Cardiac septum (tissue), 1 donor: ENCODE measurements at places on chromosomes 3 and 15. TPM values are rescaled to one million over a fixed set of nuclear protein-coding genes. Genes with fewer than 3 reads are reported as not detected.
A peak's percentile ranks its signal among the peaks of the same experiment; 100 is the strongest.

INKA1 gene
- 1.9 TPM for total RNA-seq

DNA sequence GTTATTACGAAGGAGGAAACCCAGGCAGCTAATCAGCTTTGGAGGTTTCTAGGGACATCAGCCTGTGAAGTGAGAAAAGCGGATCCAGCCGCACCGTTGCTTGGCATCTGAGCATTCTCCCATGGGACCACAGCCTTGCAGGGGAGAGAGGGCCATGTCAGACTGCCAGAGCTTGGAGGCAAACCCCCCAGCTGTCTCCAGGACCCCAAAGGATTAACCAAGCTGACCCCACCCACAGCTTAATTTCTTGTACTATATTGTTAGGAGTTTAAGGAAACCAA is 5.1 kb downstream of the IGDCC3 start:
- DNase-seq: no peak

DNA sequence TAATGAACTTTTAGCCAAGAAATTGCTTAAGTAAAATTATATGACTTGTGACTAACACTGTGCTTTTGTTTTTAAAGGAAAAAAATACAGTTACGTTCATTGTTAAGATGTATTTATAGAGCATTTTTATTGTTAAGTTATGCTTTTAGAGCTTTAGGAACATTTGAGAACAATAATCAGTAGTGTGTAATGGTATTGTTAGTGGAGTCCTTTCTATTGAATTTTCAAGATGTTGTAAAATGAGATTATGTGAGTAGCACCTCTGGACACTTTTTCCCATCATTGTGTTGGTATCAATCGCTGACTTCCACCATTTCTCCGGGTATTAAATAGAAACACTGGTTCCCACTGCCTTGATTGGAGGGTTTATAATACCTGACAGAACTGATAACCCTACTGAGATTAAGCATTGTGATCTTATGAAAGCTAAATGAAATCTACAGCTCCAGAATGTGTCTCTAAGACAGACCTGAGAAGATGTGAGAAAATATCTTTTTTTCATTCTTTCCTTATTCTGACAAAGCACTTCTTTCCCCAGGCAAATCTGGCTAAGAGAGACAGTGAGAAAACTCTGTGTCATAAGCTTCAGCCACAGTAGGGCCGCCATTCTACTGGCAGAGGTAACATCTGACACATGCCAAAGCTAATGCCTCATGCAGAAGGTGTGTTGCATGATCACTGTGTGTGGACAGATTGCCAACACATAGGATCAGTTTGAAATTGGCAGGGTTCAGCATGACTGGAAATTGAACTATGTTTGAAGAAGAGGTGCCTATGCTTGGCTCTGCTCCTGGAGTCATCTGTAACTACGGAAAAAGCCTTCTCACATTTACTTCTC is 610.8 kb downstream of the MECOM start:
- DNase-seq: no peak

GRCh38 chr3:126355777-126356372 is 1.3 kb downstream of the KLF15 start:
- DNase-seq: peak; percentile 95

ANKRD34C gene
- 0.78 TPM for total RNA-seq

DNA sequence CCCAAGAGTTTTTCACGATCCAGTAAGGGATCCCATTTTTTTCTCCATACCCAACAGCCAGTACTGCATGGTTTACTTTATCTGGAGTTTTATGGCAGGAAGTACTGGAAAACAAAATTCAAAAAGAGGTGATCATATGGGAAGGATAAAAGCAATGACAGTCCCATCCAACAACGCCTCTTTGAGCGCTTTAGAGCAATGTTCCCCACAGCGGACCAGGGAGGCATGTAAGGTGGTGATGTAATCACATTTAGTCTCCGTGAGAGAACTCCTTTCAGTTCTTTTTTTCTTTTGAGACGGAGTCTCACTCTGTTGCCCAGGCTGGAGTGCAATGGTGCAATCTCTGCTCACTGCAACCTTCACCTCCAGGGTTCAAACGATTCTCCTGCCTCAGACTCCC is 21.8 kb downstream of the CTSH start:
- DNase-seq: no peak

POC1A gene
- 1.5 TPM for total RNA-seq

SLC24A1 gene
- total RNA-seq: 3.0 TPM

DNA sequence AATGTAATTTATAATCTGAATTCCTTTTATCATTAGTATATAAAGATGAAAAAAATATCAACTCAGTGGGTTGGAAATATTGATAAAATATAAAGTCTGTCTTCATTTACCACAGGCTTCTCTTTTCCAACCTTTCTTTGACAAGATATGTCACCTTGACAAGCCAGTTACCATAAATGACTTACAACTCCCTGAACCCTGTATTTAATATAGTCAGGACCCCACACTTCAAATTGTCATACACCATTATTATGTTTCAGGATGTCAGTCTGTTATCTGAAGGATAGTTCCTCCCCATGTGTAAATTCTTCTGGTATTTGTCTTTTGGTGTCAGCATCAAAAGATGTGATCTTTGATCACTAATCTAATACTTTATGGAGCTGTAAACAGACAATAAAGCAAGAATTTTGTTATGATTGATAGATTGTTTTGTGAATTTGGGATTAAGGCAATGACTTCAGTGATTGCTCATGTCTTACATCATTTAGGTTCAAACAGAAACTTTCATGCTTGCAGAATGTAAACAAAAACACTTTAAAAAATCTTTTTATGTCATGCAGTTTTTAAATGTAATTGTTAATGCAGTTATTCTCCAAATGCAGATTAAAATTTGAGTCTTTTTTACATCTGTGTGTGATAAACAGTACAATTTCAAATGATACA is 503.5 kb upstream of the BCHE start:
- DNase-seq: no peak

RTP1 gene
- total RNA-seq: not detected
